ENCODE measurements at places on chromosomes 2 and 18.

- DNase-seq = no peak
Measured at GRCh38 chr2:70935468-70936164, at the start of gene ATP6V1B1. Gene ATP6V1B1, plus strand, starts transcription at chr2:70935900. Its CDS starts 55 bp downstream, at chr2:70935955.

- DNase-seq = no peak
Measured at GRCh38 chr2:202278036-202278760, 12.6 kb downstream of the NOP58 start.

GRCh38 chr18:8366656-8367055 is 242.6 kb upstream of the RAB12 start:
- DNase-seq = no peak

GRCh38 chr2:203951366-203951902 is 14.9 kb downstream of the ICOS start:
- DNase-seq = no peak

DNA sequence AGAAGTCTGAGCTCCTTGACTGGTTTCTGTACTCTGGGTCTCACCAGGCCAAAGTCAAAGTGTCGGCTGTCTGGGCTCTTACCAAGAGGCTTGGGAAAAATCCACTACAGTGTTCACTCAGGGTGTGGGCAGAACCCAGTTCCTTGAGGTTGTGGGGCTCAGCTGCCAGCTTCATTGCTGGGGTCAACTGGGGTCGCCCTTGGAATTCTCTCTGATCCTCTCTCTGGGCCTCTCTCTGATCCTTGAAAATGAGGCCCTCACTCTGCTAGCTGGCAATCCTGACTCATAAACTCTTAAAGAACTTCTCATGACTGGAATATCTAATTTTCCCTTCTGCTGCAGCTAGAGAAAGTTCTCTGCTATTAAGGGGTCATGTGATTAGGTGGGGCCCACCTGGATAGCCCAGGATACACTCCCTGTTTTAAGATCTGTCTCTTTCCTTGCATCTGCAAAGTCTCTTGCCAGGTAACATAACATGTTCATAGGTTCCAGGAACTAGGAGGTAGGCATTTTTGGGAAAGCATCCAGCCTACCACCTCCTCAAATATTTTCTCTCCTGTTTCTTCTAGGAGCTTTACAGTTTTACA is 66.3 kb downstream of the SP110 start:
- no peak for DNase-seq

GRCh38 chr2:159071190-159071915 is 102.9 kb downstream of the TANC1 start:
- no peak for DNase-seq

DNA sequence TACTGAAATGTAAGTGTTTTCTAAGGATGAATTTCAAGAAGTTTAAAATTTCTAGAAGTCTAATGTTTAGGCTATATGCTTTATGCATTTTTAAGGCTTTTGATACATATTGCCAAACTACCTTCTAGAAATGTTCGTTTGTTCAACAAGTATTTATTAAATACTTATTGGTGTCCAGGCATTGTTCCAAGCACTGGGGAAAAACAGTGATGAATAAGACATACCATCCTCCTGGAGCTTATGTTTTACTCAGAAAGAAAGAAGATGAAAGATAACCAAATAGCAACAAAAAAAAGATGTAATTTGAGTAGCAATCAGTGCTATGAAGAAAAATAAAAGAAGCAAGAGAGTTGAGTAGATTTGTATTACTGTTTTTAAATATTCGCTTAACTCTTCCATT is 692.9 kb downstream of the SLC4A3 start:
- DNase-seq = no peak

GRCh38 chr2:119134775-119135174 is 23.8 kb downstream of the C1QL2 start:
- no peak for DNase-seq

DNA sequence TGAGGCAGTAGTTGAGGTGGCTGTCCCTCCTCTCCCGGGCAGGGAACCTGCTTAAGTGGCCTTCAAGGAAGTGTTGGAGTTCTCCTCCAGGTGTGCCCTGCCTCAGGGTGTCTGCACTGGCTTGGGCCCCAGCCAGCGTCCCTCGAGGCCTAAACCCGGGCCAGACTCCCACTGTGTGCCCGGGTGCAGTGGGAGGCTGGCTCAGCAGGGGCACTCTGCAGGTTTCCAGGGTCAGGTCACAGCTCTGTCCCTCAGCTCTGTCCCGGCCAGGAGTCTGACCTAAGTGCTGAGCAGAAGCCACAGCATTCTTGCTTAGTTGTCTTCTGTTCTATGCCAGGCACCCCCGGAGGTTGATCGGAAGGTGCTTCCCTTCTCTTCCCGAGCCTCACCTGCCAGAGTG is 69.0 kb upstream of the OTOS start:
- DNase-seq = no peak

- DNase-seq = no peak
Measured at GRCh38 chr2:126856403-126856802, 42.3 kb upstream of the TEX51 start.

GRCh38 chr2:80048296-80048695 is 256.3 kb downstream of the LRRTM1 start:
- no peak for DNase-seq

GRCh38 chr2:219245148-219245898 is at the start of the genes GLB1L and STK16:
Gene GLB1L, minus strand, starts transcription at chr2:219245444. Its CDS starts 1,871 bp downstream, at chr2:219243573.
Gene STK16, plus strand, starts transcription at chr2:219245479. Its CDS starts 521 bp downstream, at chr2:219246000.
- DNase-seq = peak; percentile 86

DNA sequence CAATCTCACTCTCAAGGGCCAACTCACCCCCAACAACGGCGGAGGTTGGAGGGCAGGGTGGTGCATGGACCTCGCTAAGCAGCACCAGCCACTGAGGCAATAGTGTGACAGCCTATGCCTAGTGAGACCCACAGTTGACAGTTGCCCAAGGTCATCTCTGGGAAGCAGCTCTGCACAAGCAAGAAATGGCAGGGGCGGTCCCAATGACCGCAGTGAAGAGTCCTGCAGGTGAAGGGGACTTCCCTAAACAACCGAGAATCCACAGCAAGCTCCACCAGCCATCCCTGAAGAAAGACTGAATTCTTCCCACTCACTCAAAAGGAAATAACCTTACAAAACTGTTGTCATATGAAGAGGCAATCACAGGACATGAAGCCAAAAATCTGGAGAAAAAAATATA is 313.4 kb upstream of the ID2 start:
- DNase-seq = no peak

DNA sequence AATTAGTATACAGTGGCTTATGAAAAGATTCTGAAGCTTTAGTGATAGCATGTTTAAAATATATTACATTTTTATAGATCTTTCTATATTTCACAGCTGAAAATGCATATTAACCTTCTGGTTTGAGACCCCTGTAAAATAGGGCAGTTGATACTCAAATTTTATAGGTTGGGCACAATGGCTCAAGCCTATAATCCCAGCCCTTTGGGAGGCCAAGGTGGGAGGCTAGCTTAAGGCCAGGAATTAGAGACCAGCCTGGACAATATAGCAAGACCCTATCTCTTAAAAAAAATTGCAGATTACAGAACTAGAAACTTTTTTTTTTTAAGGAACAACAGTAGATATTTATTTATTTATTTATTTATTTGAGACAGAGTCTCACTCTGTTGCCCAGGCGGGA is 31.2 kb downstream of the NBEAL1 start:
- no peak for DNase-seq

GRCh38 chr2:160484859-160485520 is 8.6 kb downstream of the RBMS1 start:
- DNase-seq = no peak

GRCh38 chr18:31661965-31662364 is 22.4 kb downstream of the B4GALT6 start:
- no peak for DNase-seq

GRCh38 chr2:105842555-105842954 is 97.8 kb downstream of the NCK2 start:
- no peak for DNase-seq

GRCh38 chr18:31243740-31244512 is 74.0 kb upstream of the DSG1 start:
- DNase-seq = no peak

- no peak for DNase-seq
Measured at GRCh38 chr18:33201509-33201926, 239.0 kb downstream of the CCDC178 start.

DNA sequence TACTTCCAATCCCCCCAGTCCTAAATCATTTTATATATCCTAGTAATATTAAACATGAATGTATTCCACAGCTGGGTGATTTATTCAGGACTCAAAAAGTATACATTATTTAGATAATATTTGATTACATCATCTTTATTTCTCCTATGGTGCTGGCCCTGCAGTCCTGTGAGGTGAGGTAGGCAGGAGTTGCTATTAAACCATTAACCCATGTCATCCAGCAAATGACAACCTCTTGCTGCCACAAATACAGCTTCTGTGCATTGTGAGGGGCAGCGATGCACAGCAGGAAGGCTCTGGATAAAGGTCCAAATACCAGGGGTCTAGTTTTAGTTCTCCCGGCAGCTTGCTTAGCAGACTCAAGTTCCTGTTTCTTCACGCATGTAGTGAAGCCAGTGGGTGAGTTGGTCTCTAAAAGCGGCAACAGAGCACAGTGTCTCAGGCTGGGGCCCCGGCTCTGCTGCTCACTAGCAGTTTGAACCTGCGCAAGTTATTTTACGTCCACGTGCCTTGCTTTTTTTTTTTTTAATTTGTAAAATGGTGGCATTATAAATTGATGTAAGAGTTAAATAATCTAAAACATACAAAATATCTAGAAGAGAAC is 36.1 kb downstream of the INSIG2 start:
- DNase-seq = no peak

Measured in stimulated activated CD8-positive, alpha-beta memory T cell treated with anti-CD3 and anti-CD28 coated beads, Interleukin-7, amount 100 ng/mL, for 24 hours (primary cell).